ENCODE measurements at places on chromosomes 4 and X.

- DNase-seq, result no peak
Observed at GRCh38 chrX:153405426-153405825, 4.3 kb upstream of the PNMA6E start.

GRCh38 chr4:5200513-5200912 is 149.2 kb downstream of the STK32B start:
- no peak for DNase-seq

- DNase-seq, result no peak
Observed at GRCh38 chr4:129926936-129927335, 831.0 kb downstream of the C4orf33 start.

- no peak for DNase-seq
Observed at GRCh38 chr4:86449746-86450588, 90.1 kb upstream of the MAPK10 start.

DNA sequence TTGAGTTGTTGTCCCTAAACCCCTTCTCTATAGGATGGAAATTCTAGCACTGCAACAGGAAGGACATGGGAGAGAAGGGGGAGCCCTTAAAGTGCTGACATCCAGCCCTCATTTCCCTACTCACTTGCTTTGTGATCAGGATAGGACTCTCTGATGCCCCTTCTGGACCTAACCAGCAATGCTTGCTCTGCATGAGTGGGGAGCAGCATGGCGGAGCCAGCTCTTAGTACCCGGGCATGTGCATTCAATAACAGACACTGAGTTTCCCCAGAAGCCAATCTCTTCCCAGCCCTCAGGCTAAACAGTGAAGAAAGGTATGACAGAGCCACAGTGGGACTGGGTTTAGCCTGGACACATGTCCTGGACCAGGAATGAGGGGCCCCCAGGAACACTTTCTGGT is 14.0 kb downstream of the SOD3 start:
- no peak for DNase-seq

- DNase-seq, result no peak
Observed at GRCh38 chr4:39786838-39787237, 88.9 kb downstream of the UBE2K start.

- no peak for DNase-seq
Observed at GRCh38 chr4:147732518-147733235, 789 bp downstream of the ARHGAP10 start.

- no peak for DNase-seq
Observed at GRCh38 chr4:169774466-169775445, 17.0 kb upstream of the HPF1 start.

DNA sequence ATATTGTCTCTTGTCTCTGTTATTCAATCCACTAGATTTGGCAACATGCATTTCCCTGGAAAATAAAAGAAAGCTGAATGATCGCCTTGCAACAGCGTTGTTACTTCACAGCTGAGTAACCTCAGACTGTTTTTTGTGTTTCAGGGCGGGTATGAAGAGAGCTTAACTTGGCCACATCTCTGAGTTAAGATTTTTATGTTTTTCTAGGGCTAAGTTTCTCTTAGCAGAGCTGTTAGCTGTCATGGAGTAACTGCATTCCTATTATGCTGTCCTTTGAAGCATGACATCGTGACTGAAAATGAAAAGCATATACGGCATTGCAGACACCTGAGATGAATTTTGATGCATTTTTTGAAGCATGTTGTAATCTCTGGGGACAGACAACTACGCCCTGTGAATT is 1798.9 kb downstream of the PCDH7 start:
- no peak for DNase-seq

DNA sequence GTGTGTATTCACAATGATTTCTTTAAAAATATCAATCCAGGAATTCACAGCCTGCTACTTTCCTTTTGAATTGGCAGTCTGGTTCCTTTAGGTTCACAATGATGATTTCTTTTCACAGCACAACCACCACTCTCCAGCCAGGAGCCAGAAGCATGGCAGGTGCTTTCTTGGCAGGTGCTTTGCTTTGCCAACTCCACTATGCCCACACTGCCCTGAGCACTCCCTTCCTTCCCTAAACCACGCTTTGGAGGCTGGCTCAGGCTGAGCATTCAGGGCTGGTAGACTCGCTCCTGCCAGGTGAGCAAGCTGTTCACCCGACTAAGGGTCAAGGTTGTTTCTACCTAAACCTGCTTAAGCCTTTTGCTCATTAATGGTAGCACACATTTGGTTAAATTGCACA is 184.5 kb downstream of the SH3KBP1 start:
- DNase-seq, result no peak

- no peak for DNase-seq
Observed at GRCh38 chr4:3826247-3827172, 60.3 kb downstream of the ADRA2C start.

DNA sequence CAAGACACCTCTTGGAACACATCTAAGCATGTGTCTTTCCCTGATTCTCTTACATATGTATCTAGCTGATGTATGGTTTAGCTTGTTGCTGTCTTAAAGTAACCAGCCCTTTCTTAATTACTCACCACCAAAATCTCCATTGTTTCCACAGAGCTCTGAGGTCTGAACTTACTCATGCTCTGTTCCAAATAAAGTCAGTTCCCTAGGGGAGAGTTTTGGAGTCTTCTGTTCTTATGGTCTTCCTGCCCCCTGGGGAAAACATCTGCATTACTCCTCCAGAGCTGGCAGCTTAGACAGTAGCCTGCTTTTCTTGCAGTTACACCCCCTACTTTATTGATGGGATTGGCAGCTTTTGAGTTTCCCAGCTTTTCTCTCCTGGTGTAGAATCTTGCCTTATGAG is 125.8 kb downstream of the EDA start:
- no peak for DNase-seq

DNA sequence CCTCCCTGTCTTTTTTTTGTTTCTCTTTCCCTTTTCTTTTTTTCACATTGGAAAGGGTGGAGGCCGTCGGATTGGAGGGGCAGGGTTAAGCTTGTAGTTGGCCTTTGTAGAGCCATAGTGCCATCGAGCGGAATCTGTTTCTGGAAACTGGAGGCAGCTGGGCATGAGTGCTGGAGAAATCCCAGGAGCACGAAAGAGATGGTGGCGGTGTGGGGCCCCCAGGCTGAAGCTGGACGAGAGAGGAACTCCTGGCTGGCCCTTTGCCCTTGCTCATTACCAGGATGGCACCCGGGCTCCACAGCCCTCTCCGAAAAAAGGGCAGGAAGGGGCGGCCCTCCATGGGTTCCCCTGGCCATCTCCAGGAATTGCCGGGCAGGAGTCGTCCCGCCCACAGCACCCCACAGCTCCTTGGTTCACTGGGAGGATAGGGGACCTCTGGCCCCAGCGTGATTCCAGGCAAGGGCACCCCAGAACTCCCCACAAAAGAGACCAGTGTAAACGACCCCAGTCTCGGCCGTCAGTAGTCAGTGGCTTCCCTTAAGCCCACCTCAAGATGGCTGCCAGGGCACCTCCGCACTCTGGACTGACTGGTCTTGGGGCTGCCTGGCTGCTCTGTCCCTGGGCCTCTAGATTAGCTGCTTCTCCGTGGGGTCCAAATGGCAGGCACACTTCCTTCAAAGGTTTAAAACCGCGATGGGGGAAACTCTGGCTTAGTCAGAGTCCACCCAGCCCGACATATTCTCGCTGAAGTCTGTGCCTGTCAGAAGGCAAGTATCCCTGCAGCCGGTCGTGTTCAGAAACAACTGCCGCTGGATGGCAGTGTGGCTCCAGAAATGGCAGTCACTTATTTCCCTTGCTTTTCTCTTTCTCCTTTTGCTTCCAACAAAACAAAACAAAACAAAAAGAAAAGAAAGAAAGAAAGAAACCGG is 74.1 kb downstream of the NBDY start:
- DNase-seq, result no peak

GRCh38 chr4:106614441-106614840 is 245.9 kb upstream of the GIMD1 start:
- DNase-seq, result no peak

All from D721Med (cell line).